Left cardiac atrium (tissue), 4 donors: ENCODE measurements at places on chromosomes 7 and 10.

- DNase-seq = no peak
Measured at GRCh38 chr7:8178353-8178752, 83.6 kb downstream of the ICA1 start.

GRCh38 chr10:49114718-49115014, 656 bp downstream of the VSTM4 start:
- no peak for DNase-seq

GRCh38 chr10:23780331-23780730, 341.5 kb downstream of the OTUD1 start:
- no peak for DNase-seq

DNA sequence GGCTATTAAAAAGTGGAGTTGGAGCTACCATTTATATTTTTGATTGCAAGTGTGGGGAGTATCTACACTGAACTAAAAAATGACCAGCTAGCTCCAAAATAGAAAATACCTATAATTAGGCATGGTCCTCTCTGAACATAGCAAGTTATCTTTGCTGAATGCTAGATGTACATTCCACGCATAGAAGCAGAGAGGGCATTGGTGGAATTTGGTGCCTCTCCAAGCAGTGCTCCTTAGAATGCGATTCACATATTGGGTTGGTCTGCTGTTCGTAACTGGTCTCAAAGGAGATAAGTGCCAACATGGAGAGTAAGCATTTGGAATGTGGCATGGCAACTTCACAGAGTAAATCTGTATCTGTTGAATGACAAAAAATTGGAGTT, 196.2 kb downstream of the PTN start:
- DNase-seq = no peak

- no peak for DNase-seq
Measured at GRCh38 chr7:130151591-130152492, 53.4 kb downstream of the TMEM209 start.

GRCh38 chr7:151437159-151437553, 2.8 kb downstream of the CRYGN start:
- DNase-seq = no peak

DNA sequence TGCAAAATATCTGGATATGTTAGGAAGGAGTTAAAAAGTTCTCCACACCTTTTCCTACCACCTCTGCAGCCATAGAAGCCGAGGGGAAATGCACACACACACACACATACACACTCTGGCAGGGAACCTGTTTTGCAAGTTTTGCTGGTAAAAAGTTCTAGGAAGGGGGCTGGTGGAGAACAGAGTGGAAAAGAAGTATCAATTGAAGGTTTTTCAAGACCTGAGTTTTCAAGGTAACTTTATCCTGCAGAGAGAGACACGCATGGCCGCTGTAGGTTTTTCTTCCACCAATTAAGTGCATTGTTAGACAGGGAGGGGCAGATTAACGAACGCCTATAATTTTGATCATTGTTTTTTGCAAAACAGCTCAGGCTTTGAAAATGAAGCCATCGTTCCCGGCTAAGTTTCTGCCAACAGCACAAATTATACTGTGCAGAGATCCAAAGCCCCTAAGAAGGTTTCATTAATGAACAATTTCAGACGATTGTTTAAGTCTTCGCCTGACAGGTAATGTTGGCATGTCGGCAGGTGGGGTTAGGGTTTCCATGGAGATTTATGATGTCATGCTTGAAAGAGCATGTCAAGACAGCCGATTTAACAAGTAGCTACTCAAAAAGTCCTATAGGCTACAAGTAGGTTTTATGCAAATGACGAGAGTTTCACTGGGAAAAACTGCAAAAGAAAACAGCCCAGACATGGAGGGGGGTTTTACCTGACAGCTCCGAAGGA, 29.7 kb downstream of the KIAA1217 start:
- no peak for DNase-seq
